Activated CD4-positive, alpha-beta T cell treated with anti-CD3 and anti-CD28 coated beads, Interleukin-2, amount 50 U/mL, for 16 hours (primary cell): ENCODE measurements at places on chromosomes 2 and 18.

DNA sequence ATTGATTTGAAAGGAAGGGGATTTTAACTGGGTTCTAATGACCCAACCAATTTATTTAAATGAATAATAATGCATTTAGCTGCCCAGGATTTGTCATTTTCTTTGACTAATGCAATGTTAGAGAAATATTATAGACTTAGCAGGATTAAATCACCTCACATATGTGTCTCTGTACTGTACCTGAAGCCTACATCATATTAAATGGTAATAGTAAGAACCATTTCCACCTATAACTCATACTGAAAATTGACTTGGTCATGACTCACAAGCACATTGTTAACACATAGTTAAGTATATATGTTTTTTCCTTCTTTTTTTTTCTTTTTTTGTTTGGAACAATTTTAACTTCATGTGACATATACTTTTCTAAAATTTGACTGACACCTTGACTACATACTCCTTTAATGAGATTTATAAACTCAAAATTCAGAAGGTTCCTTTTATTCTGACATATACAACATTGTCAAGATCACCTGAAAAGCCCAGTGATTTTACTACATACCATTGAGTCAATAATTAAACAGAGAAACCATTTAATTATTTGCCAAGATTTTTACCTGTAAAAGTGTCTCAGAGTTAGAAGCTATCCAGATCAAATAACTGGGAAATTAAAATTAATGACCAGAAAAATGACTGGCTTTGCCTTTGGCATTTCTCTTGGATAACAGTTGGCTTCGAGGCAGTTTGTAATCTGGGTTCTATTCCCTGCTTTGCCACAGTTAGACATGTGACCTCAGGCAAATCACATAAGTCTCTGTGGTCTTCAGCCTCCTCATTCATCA lies 58.8 kb upstream of the CDC42EP3 start:
- peak; percentile 33 for DNase-seq

DNA sequence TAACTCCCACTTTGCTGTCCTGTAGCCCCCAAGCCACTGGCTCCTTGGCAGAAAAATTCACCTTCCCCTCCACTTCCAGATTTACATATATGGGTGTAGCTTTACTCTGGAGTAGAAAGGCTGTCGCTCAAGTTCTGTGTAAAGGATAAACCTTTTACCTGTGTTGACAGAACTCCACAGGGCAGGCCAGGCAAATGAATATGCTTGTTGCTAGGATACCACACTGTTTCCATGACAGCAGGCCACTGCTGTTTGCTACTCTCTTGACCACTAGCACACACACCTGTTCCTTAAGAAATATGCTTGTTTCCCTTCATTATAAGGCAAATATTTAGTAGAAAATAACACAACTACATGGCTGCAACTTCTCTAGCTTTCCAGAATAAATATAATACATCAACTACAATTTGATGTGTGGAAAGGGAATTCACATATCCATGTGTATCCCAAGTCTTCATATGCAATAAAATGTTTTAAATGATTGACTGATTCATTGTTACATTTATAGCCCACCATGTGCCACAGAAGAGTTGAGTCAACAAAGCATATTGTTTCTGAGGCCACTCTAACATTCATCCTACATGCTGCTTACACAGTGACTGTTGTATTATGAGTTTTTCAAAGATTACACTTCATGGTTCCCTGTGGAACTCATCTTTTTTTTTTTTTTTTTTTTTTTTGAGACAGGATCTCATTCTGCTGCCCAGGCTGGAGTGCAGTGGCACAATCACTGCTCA lies 56.2 kb upstream of the ROCK1 start:
- DNase-seq, result no peak

DNA sequence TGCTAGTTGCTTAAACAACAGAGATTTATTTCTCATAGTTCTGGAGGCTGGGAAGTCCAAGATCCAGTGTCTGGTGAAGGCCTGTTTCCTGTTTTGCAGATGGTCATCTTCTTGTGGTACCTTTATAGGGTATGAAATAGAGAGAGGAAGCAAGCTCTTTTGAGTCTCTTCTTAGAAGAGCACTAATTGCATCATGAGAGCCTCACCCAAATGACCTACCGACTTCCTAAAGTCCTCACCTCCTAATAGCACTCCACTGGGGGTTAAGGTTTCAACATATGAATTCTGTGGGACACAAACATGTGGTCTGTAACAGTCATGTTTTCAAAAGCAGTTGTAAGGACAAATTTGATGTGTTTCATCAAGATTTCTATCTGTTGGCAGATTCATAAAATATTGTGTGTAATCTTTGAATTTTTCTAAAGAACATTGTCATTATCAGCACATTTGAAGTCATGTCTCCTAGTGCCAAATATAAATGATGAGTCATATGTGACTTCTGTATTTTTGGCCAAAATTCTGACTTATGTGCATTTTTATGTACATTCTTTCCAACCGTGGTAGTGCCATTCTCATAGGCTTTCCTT lies 45.3 kb downstream of the CD28 start:
- DNase-seq, result no peak

DNA sequence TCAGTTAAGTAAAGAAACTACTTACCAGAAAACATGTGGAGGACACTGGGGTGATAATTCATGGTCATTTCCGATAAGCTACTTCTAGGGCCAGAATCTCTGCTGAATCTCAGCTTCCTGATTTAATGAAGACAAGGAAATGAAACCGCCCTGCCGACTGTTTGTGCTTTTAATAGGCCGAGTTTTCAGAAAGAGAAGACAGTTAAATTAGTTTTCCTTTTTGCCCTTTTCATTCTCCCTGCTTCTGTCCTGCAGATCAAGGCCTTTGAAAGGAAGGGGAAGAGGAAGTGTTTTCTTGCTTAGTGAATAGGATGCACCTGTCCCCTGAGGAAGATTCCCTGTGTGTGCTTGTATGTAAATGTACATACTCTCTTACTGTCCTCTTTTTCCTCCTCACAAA lies 126.6 kb downstream of the SH3RF3 start:
- no peak for DNase-seq

- DNase-seq, result no peak
Measured at GRCh38 chr18:23142251-23142929, 7.1 kb downstream of the CABLES1 start.

DNA sequence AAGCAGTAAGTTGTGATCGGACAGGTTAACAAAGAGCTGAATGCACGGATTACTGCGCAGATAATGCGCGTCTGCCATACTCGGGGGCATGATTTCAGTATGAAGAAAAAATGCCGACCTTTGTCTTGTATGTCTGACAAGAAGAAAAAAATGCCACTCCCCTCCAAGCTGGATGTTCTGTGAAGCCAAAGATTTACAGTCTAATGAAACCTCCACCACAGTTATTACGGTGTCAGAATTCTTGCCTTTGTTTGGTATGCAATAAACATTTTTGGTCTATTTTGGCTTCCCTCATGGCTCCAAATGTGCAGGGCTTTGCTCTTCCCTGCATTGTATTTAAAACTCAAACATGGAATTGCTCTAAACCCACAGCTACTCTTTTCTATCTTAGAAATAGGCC lies 72.2 kb upstream of the THUMPD2 start:
- no peak for DNase-seq
